ENCODE measurements at places on chromosomes 2 and 18. TPM values are rescaled to one million over a fixed set of nuclear protein-coding genes. Genes with fewer than 3 reads are reported as not detected.

GRCh38 chr2:133561045-133561852 is 7.0 kb downstream of the NCKAP5 start:
- peak; percentile 13 for DNase-seq

- DNase-seq = peak; percentile 44
Observed at GRCh38 chr18:44229693-44230108, 451.0 kb upstream of the SETBP1 start.

- no peak for DNase-seq
Observed at GRCh38 chr2:174553811-174554493, 43.7 kb downstream of the WIPF1 start.

- no peak for DNase-seq
Observed at GRCh38 chr18:27527856-27528255, 342.7 kb upstream of the CHST9 start.

Gene TGFBRAP1
- total RNA-seq = 18.8 TPM

Gene ZNF142
- 23.1 TPM for total RNA-seq

Gene CYP1B1
- total RNA-seq = 0.25 TPM

Gene SIX3
- not detected for total RNA-seq

Gene KIF1A
- total RNA-seq = not detected

Gene CD8B2
- total RNA-seq = not detected

Gene DNMT3A
- total RNA-seq = 8.0 TPM

DNA sequence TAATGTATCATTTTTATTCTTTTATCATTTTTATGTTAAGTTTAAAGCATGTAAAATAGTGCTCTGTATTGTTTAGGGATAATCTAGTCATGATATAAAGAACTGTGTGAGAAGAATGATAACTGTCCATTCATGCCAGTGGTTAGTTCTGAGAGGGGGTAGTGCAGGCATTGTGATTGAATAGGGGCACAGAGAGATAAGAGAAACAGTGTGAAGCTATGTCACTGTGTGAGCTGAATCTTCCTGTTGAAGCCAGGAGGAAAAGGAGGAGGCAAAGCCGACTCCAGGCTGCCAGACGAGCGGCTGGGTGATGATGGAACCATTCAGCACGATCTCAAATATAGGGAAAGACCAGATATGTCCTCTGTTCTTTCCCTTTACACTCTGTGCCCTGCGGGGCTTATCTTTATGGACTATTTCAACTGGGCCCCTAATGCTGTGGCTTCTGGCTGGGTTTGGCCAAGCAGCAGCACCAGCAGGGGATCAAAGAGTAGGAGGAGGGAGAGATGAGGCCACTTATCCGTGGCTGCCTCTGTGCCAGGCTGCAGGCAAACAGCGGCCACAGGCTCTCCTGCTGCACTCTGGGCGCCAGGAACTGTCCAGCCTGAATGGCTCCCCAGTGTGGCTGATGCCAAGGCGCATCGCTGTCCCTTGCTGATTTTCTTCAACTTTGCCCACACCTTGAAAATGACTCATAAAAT is 128.0 kb downstream of the SPP2 start:
- DNase-seq = no peak

GRCh38 chr2:156539086-156539860 is 103.1 kb downstream of the GPD2 start:
- DNase-seq = no peak

DNA sequence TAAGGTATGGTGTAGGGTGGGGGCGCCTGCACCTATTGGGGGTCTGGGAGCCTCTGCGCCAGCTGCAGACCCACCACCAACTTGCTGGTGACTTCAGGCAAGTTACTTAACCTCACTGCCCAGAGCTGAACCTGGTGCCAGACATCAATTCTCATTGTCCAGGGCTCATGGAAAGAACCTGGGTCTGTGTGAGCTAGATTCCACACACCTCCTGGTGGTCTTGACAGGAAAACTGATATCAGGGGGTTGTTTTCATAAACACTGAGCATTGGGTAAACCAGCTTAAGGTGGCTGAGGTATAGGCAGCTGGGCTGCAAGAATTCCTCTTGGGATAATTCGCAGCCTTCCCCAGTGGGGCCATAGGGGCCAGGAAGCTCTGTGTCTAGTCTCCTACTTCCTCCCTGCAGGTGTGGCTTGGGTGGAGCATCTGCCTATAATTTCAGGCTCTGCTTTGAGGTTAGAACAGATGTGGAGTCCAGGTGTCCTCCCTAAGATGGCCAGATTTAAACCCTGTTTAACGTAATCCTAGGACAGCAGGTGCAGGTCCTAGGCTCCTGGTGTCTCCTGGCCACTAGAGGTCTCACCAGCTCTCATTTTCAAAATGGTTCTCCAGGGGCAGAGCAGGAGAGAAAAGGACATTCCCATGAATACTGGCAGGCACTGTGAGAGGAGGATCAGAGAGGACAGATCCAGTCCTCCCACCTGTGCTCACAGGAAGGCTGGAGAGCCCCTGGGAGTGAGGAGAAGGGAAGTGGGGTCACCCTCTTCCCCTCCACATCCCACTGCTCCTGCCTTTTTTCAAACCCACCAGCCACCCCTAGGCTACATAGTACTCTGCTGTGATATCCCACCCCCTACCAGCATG is 100.4 kb upstream of the SMAD2 start:
- DNase-seq = peak; percentile 14

GRCh38 chr2:61470122-61470951 is 550 bp downstream of the USP34 start:
- peak; percentile 27 for DNase-seq

- no peak for DNase-seq
Observed at GRCh38 chr2:101463911-101464641, 10.8 kb downstream of the RFX8 start.

Gene PPM1G
- 128 TPM for total RNA-seq

Gene EFR3B
- total RNA-seq = 0.58 TPM

Gene HOXD13
- total RNA-seq = not detected

- no peak for DNase-seq
Observed at GRCh38 chr2:222058819-222059445, 239.9 kb downstream of the PAX3 start.

GRCh38 chr2:112216167-112216566 is 38.7 kb downstream of the ZC3H8 start:
- DNase-seq = no peak

Gene DLGAP1
- total RNA-seq = not detected

Gene SCYGR4
- not detected for total RNA-seq

Gene C2orf66
- total RNA-seq = 0.14 TPM

DNA sequence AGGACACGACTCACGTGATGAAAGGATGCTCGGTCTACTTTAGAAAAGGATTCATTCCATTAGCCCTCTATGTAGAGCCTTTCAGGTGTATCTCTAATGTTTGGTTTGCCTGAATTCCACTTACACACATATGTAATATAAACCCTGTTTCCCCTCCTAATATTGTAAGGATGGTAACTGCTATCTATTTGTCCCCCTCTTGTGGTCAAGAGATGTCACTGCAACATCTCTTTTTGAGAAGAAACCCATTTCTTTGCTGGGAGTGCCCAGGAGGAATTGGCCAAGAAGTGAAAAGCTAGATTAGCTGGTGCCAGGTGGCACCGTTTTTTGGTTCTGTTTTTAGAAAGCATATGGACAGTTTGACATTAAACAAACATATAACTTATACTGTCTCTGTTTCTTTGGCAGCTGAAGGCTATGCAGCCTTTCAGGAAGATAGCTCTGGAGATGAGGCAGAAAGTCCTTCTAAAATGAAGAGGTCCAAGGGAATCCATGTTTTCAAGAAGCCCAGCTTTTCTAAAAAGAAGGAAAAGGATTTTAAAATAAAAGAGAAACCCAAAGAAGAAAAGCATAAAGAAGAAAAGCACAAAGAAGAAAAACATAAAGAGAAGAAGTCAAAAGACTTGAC is 41.2 kb downstream of the RALBP1 start:
- DNase-seq = no peak

Gene SNED1
- not detected for total RNA-seq

Gene ABHD1
- total RNA-seq = not detected

Gene EEF1B2
- 849 TPM for total RNA-seq

Gene CHST10
- total RNA-seq = 4.1 TPM

DNA sequence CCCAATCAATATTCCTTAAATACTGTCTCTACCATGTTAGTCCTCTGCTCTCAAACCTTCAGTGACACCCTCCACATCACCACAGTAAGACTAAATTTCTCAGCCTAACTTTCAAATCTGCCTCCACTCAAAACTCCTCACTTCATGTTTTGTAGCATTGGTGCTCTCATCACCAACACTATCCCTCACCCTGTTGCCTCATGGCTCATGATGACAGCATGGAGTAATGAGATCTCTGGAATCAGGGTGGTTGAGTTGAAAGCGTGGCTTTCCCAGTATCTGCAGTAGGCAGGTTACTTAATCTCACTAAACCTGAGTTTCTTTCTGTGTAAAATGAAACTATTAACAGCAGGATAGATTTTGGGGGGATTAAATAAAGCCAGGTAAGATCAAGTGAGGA is 621.4 kb downstream of the NYAP2 start:
- DNase-seq = no peak
